ENCODE measurements at places on chromosomes 7 and 10.

DNA sequence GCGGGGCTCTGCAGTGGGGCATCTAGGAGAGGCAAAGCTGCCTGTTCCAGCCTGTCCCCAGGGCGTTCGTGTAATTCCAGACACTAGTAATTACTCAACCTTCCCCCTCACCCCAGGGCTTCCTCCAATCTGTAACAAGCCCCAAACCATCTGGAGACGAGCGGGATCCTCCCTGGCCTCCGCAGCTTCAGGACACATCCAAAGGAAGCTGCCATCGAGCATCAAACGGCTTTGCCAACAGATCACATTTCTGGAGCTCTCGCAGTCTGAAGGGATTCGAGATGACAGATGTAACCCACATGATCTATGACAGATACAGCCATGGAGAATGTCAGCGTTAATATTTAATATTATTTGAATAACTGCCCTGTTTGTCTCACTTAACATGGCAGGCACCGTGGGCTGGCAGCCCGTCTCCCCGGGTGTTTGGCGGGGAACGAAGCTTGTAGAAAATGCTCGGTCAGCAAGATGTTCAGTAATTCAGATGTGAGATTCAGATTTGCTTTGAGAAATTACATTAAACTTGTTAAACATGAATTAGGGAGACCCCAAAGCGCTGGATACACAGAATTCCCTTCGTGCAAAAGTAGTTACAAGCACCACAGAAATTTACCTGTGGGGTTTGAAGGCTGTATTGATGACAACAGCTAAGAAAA, 108.5 kb upstream of the C7orf33 start:
- peak; percentile 72 for DNase-seq

DNA sequence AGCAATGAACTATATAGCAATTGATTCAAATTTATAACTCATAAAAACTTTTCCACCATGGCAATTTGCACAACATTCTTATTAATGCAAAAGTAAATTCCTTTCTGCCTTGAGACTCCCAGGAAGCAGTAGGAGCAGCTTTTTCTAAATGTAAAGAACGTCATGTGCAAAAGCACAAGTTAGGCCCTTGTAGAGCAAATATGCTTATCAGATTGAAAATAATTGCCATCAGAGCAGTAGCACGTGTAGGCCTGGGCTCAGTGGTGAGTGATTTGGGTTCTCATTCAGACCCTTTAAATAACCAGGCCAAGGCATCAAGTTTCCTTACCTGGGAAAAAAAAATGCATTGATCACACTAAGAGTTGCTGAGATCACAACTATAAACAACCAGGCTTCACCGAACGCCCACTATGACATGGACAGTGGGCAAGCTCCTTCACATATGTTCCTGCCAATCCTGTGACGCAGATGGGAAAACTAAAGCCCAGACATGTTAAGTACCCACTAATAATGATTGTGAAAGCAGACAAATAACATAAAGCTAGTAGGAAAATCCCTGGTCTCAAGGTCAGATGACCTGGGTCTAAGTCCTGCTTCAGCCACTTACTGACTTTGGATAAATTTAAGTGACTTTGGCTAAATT, 22.1 kb upstream of the SAR1A start:
- DNase-seq: no peak

DNA sequence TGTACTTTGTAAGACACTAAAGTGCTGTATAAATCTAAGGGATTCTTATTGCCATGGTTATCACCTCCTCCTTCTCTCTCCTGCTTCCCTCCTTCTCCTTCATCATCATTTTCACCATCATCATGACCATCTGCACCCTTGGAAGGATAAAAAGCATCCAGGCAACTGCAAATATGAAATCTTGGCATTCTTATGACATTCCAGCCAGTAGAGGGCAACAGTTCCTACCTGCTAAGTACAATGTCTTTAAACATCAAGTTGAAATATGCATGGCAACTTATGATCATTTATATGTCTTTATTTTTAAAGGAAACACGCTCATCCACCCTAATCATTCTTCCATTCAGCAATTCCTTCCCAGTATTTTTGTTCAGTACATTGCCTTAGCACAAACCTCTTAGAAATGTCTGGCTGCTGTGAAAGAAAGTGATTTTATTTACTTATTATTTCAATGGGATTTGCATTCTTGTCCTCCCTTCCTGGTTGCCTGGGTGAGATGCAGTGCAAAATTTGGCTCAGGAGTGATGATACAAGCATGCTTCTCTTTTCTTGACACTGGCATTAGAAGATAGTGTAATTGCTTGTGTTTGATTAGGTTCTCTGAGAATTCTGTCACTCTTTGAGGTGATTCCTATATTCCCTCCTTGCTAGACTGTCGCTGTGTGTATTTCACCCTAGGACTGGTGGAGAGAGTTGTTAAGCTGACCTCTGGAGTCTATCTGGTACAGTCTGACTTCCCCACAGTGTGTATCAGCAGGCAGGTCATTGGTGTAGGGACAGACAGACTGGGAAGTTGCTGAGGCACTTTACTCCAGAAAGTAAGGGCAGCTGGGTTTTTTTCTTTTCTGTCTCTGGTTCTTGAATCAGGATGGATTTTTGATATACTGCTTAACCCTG, 188.5 kb upstream of the BMPER start:
- no peak for DNase-seq

- DNase-seq: no peak
Observed at GRCh38 chr7:138247568-138248333, 171.5 kb downstream of the AKR1D1 start.

DNA sequence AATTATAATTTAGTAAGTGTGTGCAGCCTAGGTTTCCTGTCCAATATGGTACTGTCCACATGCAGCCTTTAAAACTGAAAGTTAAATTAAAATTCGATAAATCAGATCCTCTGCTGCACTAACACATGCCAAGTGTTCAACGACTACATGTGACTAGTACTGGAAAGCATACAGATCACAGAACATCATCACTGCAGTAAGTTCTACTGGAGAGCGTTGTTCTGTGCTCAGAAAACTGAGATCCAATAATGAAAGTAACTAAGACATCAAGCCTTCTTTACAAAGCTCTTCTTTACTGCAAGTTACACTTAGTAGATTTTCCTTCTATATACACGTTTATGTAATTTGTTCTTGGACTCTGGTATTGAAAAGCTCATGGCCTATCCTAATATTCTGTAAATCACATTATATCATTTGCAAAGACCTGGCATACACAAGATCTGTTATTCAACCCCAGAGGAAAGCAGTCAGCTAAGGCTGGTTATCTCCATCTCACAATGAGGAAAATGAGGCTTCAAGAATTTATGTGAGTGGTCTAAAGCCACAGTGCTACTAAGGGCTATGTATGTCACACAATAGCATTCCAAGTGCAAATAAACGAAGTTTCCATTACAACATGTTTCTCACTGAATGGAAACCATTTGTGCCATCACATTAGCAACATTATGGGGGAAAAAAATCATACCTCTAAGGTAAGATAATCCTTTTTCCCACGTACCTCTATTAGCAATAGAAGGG, 77.6 kb downstream of the VPS41 start:
- DNase-seq: no peak

DNA sequence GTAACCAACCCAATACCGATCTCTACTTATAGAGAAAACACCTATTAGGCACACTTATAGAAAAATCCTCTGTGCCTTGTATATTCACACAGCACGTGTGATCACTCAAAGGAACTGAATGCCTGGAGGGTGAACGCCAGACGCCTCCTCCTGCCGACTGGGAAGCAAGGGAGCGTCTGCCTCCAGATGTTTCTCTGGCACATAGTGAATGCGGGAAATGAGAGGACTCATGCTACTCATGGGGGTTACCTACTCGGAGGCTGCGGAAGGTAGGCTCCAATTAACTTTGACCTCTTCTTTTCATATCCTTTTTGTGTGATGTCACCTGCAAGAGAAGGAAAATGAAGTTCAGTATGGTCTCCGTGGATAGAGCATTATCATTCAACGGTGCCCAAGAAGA, 203.3 kb downstream of the DIP2C start:
- DNase-seq: no peak

- no peak for DNase-seq
Observed at GRCh38 chr10:100738055-100738827, 7.1 kb upstream of the PAX2 start.

DNA sequence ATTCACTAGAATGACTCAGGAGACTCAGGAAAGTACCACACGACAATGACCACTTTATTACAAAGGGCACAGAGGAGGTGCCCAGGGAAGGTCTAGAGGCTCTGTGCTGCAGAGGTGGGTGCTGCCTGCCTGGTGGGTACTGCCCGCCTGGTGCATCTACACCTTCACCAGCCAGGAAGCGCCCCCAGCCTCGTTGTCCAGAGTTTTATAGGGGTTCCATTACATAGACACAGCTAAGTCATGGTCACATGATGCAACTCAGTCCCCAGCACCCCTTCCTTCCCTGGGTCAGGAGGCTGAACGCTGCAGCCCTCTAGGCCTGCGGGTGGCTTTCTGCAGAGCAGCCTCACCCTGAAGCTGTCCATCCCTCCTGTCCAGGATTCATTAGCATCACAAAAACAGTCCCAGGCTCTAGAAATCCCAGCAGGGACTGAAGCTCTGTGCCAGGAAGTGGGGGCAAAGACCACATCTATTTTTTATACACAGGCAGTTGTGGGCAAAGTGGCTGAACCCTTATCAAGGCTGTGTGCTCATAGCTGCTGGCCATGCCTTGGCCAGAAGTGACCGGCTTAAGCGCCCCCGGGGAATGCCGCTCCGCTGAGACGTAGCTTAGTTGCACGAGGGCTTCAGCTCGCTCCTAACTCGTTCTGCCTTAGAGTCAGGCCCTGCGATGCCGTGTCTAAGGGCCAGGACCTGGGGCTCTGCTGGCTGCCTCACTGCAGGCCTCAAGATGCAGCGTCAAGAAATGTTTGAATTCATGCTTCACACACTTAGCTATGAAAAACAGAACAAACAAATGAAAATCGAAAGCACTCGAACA, 219.0 kb downstream of the GLRX3 start:
- DNase-seq: no peak

DNA sequence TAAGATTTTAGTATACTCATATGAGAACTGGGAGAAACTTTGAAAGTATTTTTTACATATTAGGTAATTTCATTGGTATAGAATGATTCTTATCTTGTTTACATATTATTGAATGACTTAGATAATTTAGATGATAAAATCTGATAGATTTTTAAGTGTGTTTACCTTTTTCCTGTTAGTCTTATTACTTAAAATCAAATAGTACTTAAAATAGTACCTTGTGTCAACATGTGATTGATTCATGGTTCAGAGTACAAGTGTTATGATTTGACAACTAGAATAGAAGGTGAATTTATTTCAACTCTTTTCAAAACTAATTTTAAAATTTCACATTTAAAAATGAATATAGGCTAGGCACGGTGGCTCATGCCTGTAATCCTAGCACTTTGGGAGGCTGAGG, 4.1 kb downstream of the MKLN1 start:
- no peak for DNase-seq

- no peak for DNase-seq
Observed at GRCh38 chr7:144487901-144488300, 84.4 kb upstream of the NOBOX start.

DNA sequence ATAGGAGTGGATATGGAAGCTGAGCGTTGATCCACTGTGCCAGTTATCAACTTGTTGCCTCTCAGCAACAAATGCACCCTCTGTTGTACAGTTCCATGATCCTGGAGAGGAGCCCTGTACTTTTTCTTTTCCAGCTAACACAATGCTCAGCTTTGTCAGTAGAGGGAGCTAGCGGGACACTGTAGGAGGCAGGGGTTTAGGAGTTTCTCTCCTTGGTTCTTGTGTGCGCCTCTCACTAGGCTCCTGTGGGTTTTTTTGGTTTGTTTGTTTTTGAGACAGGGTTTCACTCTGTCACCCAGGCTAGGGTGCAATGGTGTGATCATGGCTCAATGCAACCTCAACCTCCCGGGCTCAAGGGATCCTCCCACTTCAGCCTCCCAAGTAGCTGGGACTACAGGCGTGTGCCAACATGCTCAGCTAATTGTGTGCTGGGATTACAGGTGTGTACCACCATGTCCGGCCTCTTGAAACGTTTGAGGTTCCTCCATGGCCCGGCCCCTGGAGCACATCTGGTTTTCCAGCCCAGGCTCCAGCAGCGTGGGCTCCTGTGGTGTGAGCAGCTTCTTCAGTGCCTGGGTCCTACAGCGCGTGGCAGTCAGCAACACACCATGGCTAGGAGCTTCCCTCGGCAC, 12.0 kb upstream of the MARVELD1 start:
- no peak for DNase-seq

GRCh38 chr7:117993377-117994003, 120.2 kb upstream of the CTTNBP2 start:
- DNase-seq: no peak

GRCh38 chr10:129021594-129022304, 445.3 kb upstream of the MGMT start:
- no peak for DNase-seq

GRCh38 chr7:64886956-64887545, 16.0 kb upstream of the ZNF273 start:
- DNase-seq: no peak

- no peak for DNase-seq
Observed at GRCh38 chr10:53135213-53135896, 362.8 kb upstream of the MBL2 start.

GRCh38 chr10:70830164-70830563, 14.4 kb downstream of the SGPL1 start:
- DNase-seq: no peak

GRCh38 chr10:68721673-68722335, 765 bp downstream of the CCAR1 start:
- DNase-seq: no peak

DNA sequence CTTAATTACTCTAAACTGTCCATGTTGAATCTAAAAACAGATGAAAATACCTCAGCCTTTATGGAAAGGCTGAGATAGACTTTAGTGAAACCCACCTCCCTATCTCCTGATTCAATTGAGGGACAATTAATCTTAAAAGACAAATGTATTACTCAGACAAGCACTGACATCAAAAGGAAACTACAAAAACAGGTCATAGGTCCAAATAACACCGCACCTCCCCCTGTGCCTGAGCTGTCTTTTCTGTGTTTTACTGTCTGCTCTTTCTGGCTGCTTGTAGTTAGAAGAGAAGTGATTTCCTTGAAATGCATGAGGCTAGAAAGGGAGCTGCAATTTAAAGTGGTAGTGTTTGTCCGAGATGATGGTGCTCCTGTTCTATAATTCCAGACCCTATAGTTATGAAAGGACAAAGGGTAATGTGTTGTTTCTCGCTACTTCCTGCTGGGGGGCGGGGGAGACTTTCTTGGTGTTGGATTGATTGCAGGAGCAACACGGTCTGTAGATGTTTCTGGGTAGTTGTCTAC, 16.0 kb downstream of the AKR1C8 start:
- no peak for DNase-seq

DNA sequence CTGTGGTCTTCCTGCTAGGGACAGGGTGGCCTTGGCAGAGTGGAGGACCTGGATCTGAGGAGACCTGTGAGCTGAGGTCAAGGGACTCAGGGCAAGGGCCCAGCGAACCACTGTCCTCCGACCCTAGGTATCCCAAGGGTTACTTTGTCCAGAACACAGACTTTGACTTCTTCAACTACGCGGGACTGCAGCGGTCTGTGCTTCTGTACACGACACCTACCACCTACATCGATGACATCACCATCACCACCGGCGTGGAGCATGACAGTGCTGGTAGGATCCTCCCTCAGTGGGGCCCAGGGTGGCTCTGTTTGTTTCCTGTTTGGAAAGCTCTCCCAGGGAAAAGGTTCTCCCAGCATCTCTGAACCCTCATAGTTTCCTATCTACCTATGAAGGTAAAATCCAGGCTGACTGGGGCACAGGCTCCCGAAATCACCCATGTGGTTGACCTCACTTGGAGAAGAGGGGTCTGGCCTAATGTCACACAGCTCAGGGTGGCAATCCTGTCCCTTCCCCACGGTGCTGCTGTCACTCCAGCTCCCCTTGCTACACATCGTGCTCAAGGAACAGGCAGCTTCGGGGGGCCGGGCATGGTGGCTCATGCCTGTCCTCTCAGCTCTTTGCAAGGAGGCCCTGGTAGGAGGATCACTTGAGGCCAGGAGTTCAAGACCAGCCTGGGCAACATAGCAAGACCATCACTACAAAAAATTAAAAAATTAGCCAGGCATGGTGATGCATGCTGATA, 57.6 kb downstream of the ZNF727 start:
- no peak for DNase-seq

All from NCI-H524 treated with DMSO at 0.1 percent for 48 hours (cell line).